ENCODE measurements at places on chromosomes 2 and 18. TPM values are rescaled to one million over a fixed set of nuclear protein-coding genes. Genes with fewer than 3 reads are reported as not detected.

SCTR gene
- total RNA-seq, result not detected

KYNU gene
- 1.4 TPM for total RNA-seq

RMDN2 gene
- total RNA-seq, result 11.3 TPM

C2orf66 gene
- total RNA-seq, result 0.26 TPM

GRCh38 chr18:65859075-65859474 lies 108.3 kb downstream of the CDH7 start:
- DNase-seq, result no peak

DNA sequence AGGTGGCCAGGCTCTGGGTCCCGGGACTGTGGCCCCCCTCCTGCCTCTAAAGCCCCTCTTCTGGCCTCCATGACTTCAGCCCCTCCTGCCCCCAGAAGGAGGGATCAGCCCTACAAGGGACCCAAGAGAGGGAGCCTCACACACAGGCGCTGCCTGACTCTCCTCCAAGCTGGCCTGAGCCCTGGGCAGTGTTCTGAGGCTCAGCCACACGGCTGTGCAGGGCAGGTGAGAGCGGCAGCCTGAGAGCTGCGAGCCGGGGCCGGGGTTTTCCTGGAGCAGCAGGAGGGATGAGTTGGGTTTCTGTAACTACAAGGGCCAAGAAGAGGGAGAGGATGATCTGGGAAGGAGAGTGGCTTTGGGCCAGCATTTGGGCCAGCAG lies 70.1 kb downstream of the HPCAL1 start:
- no peak for DNase-seq

GRCh38 chr2:27890924-27891672 lies 569 bp downstream of the BABAM2 start:
- peak; percentile 75 for DNase-seq

GRCh38 chr2:233011268-233011650 lies 1.8 kb downstream of the NGEF start:
- no peak for DNase-seq

GRCh38 chr2:143764261-143764660 lies 635.0 kb downstream of the ARHGAP15 start:
- DNase-seq, result no peak

DNA sequence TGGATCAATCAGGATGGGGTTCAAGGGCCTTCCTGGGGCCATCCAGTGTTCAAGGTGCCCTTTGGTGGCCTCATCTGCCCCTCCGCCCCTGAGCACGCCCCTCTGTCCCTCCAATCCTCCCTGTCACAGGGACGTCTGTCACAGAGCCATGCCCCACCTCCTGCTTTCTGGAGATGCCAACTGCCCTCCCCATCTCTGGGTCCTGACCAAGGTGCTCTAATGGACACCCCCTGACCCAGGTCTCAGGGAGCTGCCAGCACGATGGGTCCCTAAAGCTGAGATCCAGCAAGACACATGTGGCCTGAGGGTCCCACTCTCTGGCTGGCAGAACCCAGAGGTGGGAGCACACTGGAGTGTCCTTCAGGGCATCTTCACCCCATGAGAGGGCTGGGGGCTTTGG lies 2.1 kb upstream of the TEKT4 start:
- DNase-seq, result no peak

DNA sequence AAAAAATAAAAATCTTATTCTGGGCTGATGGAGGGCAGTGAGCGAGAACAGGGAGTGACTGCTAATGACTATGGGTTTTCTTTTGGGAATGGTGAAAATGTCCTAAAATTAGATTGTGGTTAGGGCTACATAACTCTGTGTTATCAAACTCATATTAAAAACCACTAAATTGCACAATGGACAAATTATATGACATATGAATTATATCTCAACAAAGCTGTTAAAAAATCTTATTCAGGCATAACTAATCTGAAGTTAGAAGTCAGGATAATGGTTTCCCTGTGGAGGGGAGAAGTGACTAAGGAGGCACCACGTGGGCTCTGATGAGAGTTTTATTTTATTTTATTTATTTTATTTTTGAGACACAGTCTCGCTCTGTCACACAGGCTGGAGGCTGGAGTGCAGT lies 32.1 kb upstream of the DPP4 start:
- peak; percentile 49 for DNase-seq

- DNase-seq, result peak; percentile 29
Observed at GRCh38 chr2:172380436-172381274, 46.7 kb upstream of the ITGA6 start.

GRCh38 chr2:232563580-232563979 lies 13.1 kb downstream of the EIF4E2 start:
- DNase-seq, result no peak

DNA sequence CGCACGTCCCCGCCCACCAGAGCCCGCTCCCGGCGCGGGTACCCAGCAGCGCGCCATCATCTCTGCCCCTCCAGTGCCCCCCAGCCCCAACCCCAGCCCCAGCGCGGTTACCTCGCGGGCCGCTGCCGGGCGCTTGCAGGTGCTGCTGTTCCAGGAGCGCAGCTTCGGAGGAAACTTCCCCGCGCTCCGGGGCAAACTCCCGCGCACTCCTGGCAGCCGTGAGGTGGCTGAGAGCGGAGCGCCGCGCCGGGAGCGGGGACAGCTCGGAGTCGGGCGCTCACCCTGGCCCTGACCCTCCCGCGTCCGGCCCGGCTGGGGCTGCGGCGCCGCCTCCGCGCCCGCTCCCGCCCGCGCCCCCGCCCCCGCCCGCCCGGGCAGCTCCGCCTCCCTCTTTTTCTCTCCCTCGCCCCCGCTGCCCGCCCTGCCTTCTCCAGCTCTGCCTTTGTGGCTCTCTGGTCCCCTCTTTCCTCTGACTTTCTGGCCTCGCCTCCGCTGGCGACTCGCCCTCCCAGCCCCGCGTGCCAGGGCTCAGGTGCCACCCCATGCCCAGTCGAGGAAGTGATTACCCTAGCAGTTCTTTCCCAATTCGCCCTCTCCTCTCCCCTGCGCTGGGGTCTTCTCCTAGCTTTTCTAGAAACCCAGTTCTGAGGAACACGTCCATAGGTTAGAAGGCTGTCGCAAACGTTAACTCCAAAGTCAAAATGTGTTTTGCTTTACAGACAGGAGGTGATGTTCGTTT lies at the start of gene CHST9:
Gene CHST9, minus strand, starts transcription at position 284 of the 739 bp plus-strand sequence. CDS start 42,499 bp downstream, outside the sequence.
- no peak for DNase-seq

- peak; percentile 20 for DNase-seq
Observed at GRCh38 chr2:169716238-169716886, 17.3 kb upstream of the KLHL23 start.
